ENCODE measurements at places on chromosomes 3 and 15.

DNA sequence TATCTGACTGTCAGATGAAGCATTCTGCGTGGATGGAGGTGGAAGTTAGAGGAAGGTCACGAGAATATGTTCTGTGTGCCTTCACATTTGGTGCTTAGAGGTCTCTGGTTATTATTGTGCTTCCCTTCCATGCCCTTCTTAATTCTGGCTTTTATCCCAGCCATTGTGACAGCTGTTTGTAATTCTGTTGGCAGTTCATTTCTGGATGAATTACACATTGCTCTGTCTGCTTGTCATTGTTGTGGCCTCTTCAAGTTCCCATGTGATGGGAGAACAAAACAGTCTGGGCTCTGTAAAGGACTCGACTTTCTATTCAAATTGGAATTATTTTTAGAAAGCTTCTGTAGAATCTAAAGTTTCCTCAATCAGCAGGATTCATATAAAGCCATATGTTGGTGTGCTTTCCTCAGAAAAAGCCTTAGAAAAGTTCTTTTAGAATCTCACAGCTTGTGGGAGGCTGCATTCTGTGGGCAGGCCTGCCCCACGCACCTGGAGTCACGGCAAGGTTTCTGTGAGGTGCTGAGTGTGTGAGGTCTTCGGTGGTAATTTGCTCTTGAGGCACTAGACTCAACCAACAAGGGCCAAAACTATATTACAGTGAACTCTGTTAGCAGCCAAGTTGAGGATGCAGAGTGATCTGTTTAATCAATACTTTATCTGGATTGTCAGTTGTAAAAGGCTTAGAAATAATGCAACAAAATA is 397.4 kb upstream of the AZI2 start:
- no peak for DNase-seq

- DNase-seq, result no peak
Observed at GRCh38 chr15:61712129-61712759, 348.0 kb downstream of the VPS13C start.

DNA sequence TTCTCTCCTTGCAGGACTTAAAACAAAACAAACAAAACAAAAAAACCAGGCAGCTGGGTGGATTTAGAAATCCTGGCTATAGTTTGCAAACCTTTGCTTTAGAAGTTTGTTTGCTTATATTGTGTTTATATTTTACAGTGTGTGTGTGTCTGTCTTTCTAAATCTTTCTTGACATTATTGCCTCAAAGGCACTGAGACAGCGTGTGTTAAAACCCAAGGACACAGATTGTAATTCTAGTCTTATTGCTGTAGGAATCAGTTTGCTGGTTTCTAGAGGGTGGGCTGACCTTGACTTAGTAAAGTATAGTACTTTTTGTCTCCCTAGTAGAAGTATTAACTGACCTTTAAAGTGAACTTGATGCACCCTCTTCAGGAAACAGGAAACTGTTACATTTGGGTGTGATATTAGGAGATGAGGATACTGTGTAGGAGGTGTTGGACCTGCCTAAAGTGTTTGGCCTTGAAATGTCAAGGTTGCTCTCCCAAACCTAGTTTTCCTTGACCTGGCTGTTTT is 71.0 kb downstream of the TCF12 start:
- no peak for DNase-seq

- no peak for DNase-seq
Observed at GRCh38 chr15:40436892-40437751, 3.6 kb upstream of the BAHD1 start.
